ENCODE measurements at places on chromosomes 1 and 21. TPM values are rescaled to one million over a fixed set of nuclear protein-coding genes. Genes with fewer than 3 reads are reported as not detected.

GNPAT gene
- total RNA-seq: 45.1 TPM

DNA sequence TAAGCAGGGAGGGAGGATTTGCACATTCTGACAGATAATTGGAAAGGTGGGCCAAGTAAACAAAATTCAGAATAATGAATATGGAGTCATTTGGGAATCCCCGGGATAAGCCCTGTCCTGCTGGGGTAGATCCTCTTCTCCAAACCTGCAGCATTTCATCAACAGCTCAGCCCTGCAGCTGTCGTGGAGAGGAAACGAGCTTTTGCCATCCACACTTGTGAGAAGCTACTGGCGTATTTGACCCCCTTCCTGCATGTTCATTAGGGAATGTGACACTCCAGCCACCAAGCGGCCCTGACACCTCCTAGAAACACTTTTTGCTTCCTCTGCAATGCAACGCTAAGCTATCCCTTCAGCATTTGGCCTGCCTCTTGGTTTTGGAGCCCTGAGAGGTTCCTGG, 8.0 kb upstream of the LEFTY2 start:
- no peak for DNase-seq

REN gene
- not detected for total RNA-seq

SLC19A1 gene
- total RNA-seq: 7.4 TPM

DNA sequence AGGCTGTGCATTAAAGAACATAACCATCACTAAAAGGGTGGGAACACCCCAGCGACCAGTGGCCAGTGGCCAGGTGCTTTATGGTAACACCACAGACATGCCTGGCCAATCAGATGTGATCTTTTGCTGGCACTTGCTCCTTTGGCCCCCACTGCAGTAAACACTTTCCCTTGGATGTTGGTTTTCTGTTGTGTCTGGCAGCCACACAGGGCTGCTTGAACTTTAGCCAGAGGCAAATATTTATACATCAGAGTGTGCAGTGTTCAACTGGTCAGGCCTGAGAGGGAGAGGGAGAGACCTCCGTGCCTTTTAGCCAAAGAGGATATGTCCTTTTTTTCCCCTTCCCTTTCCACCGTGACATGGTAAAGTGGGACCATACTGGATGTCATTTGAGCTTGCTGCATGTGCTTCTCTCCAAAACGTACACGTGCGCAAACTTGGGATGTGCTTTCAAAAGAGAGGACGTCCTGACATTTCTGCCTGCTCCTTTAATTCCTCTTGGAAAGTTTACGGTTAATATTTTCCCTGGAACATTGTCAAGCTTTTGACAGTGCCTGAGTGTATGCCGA, 101.2 kb downstream of the NFIA start:
- DNase-seq: no peak
